Stimulated activated CD4-positive, alpha-beta T cell treated with anti-CD3 and anti-CD28 coated beads, Interleukin-15, amount 100 ng/mL, for 48 hours (primary cell): ENCODE measurements at places on chromosomes 6 and 20.

DNA sequence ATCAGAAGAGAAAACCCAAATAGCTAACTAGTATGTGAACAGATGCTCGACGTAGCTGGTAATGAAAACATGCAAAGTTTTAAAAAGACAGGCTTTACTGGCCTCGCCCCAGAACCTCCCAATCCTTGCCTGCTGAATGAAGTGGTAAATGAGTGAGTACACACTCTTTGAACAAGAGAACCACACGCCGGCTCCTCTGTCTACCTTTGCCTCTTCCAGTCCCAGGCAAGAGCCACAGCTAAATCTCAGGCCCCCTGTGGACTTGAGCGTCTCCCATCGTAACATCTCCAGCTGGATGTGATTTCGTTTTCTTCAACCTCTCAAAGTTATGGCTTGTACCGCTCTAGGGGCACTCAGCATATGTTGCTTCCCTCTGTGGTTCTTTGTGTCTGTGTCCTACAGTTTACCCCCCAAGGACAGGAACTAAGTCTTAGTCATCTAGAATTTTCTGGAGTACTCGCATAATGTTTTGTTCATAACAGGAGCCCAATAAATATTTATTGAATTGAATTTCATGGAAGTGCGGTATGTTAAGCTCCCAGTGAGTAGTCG lies 153.2 kb upstream of the TAB2 start:
- DNase-seq: no peak

- no peak for DNase-seq
Measured at GRCh38 chr6:170067923-170068360, 222.9 kb downstream of the DLL1 start.

- no peak for DNase-seq
Measured at GRCh38 chr20:46293084-46293483, 15.2 kb downstream of the CDH22 start.

DNA sequence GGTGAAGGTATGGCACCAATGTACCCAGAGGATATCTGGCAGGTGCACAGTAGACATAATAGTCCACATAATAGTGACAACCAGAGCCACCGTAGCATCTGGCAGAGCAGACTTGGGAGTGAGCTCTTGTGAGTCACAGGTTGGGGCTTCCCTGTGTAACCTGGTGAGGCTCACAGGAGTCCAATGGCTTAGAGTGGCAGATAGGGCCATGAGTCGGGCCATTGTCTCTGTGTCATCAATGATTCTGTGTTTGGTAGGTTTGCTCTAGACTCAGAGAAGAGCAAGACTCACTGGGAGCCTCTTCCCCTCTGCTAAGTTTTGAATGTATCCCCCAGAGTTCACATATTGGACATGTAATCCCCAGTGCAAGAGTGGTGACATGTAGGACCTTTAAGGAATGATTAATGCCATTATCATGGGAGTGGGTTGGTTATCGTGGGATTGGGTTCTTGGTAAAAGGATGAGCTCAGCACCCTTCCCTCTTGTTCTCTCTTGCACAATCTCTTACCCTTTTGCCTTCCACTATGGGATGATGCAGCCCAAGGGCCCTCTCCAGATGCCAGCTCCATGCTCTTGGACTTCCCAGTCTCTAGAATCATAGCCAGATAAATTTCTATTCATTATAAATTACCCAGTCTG lies 22.6 kb upstream of the SIRPA start:
- no peak for DNase-seq
